ENCODE measurements at places on chromosomes 2 and 18.

GRCh38 chr2:28088970-28089369 lies 198.4 kb downstream of the BABAM2 start:
- no peak for DNase-seq

GRCh38 chr18:51132256-51132935 lies 65.1 kb downstream of the MEX3C start:
- no peak for DNase-seq

GRCh38 chr18:48952287-48953103 lies 1.7 kb upstream of the SMAD7 start:
- DNase-seq = no peak

- DNase-seq = no peak
Observed at GRCh38 chr18:80239830-80240229, 7.5 kb downstream of the PARD6G start.

DNA sequence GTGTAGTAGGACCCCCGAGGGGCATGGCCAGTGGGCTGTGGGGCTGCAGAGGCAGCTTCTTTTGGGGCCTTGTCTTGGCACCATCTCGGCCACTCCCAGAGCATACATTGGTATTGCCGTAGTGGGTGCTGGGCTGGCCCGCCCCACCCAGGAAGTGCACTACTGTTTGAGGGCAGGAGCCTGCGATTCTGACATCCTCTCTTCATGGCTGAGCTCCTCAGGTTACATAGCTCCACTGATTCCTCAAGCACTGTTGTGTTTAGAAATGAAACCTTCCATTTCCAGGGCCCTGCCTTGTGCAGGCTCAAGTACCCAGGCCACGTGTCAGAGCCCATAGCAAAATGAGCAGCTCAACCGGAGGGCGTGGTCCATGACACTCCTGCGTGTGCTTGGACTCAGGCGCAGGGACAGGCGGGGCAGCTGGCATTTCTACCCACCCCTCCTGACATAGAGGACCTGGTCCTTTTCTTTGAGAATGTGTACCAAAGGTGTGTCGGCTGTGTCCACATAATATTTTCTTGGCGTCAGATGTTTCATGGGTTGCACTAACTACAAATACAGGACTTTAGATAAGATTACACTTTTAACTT lies 67.9 kb downstream of the DGKD start:
- DNase-seq = peak; percentile 73

GRCh38 chr2:1231466-1232063 lies 181.7 kb upstream of the TPO start:
- DNase-seq = no peak

DNA sequence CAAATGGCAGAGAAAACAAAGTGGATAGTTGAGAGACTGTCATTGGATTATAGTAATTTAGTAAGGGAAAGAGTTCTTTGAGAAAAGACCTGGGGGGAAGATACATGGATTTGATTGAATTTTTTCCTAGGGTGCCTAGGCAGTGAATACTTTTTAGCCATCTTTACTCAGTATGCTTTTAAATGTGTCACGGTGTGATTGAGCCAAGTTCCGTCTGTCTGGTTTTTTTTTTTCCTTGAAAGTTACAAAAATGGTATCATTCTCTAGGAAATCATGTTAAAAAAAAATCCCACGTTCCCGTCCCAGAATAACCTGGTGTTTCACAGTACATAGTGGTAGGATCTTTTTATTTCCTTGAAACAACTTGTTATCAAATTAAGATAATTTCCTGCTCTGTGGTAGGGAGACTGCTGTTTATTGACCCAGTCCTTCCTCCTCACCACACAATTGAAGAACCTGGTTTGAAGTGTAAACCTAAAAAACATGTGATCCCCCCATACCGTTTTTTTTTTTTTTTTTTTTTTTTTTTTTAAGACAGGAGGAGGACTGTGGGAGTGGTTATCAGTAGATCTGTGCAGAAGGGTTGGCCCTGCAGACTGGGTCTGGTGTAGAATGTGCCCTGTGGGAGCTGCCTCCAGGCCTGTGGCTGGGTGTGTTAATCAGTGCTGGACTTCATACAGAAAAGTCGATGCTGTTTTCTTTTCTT lies 55.1 kb downstream of the DGKD start:
- peak; percentile 57 for DNase-seq

- no peak for DNase-seq
Observed at GRCh38 chr2:236915726-236916125, 170.0 kb upstream of the COPS8 start.

DNA sequence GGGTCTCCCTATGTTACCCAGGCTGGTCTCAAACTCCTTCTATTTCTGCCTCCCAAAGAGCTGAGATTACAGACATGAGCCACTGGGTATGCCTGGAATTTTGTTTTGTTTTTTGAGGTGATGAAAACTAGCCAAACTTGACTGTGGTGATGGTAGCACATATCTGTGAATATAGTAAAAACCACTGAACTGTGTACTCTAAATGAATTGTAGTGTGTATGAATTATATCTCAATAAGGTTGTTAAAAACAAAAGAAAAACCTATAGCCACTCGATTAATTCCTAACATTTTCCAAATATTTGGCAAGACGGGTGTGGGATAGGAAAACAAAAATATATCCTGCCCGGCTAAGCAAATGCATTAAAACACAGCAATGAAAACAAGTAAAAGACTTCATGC lies 1302.3 kb upstream of the CHAC2 start:
- DNase-seq = no peak

- DNase-seq = no peak
Observed at GRCh38 chr18:58314284-58314683, 270.3 kb downstream of the NEDD4L start.

GRCh38 chr2:120803764-120804335 lies 68.2 kb downstream of the GLI2 start:
- DNase-seq = no peak

DNA sequence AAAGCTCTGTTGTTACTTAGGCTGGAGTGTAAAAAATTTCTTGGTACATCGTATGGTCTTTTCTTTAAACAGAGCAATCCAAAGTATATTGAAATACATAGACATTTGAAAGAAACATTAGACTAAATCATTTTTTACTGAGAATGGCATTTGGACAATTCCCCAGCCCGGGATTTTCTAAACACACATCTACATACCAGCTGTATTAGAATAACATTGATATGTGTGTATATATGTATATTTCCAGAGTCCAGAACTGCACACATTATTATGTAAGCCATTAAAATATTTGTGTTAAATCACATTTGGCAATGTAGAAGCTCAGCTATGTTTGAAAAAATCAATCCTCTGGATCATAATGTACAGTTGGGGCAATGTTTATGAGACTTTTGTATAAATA lies 1853.6 kb upstream of the LRRTM1 start:
- no peak for DNase-seq

GRCh38 chr18:62420151-62420512 lies 95.0 kb downstream of the TNFRSF11A start:
- no peak for DNase-seq

DNA sequence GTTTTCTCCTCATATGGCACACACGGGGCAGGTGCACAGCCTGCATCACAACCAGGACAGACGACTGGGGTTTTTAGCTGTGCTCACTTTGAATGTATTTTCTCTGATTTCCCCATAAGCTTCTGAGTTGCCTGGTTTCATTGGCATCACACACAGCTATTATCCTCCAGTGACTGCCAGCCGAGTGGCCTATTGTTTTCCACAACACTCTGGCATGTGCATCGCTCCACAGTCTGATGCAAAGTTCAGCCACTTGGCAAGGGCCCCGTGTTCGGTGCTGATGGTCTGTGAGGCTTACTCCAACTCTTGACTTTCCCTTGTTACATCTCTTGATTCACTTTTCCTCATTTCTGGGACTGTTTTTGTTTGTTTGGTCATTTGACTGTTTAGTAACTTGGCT lies 593.1 kb downstream of the CBLN2 start:
- no peak for DNase-seq
